ENCODE measurements at places on chromosomes 16 and 17.

- DNase-seq, result no peak
These were observed 52.5 kb downstream of the SMG6 start for GRCh38 chr17:2251098-2251497.

- peak; percentile 59 for DNase-seq
These were observed at the start of gene PYY for GRCh38 chr17:43953746-43954145. TSS of gene PYY (minus strand) at chr17:43953940. CDS start at chr17:43953483, 457 bp downstream.

DNA sequence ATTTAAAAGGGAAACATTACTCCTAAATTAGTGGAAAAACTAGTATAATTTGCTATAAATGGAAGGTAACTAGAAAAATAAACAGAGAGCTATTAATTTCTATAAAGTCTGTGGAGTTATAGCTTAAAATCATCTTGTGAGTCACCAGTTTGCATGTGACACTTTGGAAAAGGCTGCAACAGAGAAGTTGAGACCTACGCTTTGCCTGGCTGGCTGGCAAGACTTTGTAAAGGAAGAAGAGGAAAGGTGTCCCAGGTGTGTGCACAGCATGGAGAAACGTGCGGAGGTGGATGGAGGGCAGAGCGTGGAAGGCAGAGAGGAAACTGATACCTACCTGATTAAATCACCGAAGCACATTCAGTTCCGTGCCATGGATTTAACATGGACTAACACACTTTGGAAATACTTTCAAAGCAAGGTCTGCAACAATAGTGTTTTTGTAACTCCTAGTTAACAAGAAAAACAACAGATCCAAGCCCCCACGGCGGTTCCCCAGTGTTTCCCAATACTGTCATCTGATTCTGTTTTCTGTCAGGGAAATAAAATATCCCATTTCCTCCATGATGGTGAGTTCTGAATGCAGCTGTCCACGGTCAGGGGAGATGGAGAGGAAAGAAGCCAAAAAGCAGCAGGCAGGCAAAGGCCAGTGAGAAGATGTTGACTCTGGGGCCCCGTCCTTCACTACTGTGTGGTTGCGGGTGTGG lies 134.8 kb downstream of the XYLT1 start:
- DNase-seq, result no peak

DNA sequence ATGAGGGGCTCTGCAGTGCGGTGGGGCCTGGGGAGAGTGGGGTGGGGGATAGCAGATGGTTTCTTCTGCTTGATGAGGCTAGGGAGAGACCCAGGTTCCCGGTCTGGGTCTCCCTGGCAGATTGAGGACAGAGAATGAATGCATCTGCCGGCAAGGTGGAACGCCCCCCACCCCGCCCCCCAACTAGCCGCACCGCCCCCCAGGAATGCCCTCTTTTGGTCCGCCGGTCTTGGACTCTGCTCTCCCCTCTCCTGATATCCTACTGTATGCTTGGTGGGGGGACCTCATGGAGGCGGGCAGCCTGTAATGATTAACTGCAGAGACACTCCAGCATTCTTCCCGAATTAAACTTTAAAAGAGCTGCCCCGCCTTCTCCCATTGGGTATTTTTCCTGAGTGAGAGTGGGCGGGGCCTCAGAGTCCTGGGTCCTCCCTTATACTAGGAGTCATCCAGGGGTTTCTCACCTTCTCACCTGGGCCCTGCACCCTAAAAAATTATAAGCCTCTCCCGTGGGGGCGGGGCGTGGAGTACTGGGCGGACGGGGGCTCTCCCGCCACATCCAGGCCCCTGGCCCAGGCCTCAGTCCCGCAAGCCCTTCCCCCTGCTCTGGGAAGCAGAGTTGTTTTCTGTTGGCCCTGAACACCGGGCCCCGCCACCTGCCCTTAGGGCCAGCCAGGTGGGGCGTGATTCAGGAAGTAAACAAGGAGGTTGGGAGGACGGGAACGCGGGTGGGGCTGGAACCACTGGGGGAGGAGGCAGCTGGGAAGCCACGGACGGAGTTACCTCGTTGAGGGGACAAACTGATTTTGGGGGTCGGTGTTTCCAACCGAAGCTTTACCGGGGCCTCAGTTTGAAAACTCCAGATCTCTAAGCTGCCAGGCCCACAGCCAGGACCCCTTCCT lies 1.5 kb downstream of the GRB7 start:
- peak; percentile 90 for DNase-seq

- no peak for DNase-seq
These were observed 561 bp upstream of the HERPUD1 start for GRCh38 chr16:56931271-56931891.

Data from H9 (cell line).